ENCODE measurements at places on chromosomes 3 and 15.
A peak's percentile ranks its signal among the peaks of the same experiment; 100 is the strongest.

- DNase-seq: no peak
These were observed 790.5 kb downstream of the MCTP2 start for GRCh38 chr15:95021816-95022215.

DNA sequence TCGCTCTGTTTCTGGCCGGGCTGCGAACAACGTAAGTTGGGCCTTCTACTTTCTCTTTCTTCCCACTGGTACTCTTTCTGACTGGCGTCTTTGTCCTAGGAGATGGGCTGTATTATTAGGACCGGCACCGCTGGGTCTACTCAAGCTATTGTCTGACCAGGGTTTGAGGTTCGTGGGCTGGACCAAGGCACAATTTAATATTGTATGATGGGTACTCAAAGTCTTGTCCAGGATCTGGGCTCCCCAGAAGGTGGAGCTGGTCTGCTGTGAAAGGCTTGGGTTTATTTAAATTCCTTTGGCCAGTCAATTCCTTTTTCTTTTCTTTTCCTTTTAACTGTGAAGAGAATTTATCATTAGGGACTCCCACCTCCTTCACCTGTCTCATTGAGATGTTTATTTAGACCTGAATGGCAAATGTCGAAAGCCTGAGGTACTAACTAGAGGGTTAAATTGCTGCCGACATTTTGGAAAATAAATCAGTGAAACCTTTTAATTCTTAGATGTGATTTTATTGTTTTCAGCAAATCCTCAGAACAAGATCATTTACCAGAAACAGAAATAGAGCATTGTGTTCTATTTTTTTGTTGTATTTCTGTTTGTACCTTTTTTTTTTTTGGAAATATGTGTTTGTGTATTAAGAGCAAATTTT is 410 bp downstream of the LRRC49 start:
- no peak for DNase-seq

DNA sequence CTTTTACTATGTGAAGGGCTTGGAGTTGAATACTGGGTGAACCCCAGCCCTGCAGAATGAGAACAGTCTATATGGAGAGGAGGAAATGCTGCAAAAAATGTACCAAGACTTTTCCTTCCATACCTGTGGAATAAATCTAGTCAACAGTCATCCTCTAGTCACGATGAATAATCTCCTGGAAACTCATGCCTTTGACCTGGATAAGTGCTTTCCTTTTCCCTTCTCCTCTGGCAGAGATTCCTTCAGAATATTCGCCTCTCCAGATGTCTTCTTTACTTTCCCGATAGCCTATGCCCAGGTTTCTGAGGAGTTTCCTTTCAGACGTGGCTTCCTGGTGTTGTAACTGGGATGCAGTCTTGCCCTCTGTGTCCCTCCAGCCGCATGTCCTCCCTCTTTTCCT is 28.1 kb downstream of the CCNL1 start:
- DNase-seq: no peak

GRCh38 chr3:56926243-56926946 is 124.6 kb upstream of the ARHGEF3 start:
- no peak for DNase-seq

DNA sequence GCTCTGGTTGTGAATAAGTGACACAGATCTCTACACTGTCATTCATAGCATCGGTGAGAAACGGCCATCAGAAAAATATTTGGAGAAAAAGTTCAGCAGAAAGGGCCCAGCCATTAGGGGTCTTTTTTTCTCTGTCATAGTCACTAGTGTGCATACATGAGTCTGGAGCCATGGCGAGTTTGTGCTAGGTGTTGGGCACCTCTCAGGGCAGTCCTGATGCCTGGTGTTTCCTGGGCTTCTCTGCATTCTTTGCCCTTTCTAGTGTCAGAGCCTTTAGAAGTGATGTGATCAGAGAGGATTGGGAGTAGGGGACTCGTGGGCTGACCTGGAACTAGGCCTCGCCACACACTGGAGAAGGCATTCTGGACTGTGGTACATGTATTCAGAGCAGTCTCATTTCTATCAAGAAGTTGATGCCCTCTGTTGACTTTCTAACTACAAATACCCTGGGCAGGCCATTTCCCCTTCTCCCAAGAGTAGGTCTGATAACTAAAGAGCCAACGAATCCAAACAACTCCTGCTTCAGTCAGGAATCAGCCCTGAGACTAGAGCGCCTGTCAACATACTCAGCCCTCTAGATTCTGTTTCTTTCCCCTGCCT is 1.6 kb downstream of the KY start:
- DNase-seq: no peak

DNA sequence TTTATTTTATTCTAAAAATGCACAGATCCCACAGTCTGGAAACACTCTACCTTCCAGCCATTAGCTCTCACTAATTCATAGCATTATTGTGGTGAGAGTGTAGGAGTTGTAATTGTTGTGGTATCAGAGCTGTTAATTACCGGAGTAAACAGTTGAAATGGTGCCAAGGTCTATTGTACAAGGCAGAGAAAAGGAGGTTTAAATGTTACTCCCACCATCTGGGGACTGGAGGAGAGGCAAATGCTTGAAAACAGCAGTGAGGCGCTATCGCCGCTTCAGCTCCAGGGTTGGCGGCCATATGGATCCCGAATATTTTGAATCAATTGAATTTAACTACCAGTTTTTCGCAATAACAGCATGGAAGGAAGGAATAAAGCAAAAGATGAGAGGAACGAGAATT is 113.1 kb upstream of the C15orf61 start:
- no peak for DNase-seq

- no peak for DNase-seq
These were observed 106.5 kb upstream of the P2RY1 start for GRCh38 chr3:152728231-152728980.

GRCh38 chr3:103907567-103907966 is 1459.1 kb upstream of the ALCAM start:
- no peak for DNase-seq

- no peak for DNase-seq
These were observed 10.4 kb upstream of the ACAP2 start for GRCh38 chr3:195453236-195453635.

DNA sequence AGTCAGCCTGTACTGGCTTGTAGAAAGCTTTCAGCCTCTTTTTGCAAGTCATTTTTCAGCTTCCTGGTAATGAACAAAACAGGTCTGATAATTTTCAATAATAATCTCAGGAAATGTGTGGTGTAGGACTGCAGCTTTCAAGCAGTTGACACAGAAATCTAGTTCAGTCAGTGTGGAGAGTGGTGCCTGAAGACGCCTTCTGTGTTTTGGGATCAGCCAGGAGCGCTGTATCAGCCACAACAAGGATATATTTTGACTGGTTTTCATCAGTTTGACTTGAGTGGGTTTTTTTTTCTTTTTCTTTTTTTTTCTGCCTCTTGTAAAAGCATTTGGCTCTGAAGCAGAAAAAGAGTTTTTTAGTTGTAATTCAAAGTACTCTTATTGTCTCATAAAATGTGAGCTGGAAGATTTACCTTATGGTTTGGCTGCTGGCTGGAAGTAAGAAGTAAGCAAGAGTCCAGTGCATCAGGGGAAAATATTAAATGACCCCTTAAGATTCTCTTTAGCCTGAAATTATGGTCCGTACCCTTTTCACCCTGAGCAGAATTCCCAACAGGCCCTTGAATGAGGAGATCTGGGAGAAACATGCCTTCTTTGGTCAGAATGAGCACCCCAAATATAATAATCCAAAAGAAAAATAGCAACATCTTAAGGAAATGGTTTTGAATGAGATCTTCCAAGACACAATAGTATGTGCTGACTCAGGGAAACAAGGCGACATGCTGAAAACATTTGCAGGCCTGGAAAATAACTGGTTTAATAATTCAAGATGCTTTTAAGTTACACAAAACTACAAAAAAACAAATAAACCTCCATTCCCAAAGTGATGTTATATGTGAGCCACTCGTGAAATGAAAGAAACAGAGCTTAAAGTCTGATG is 332.7 kb upstream of the ADAMTS9 start:
- DNase-seq: no peak

DNA sequence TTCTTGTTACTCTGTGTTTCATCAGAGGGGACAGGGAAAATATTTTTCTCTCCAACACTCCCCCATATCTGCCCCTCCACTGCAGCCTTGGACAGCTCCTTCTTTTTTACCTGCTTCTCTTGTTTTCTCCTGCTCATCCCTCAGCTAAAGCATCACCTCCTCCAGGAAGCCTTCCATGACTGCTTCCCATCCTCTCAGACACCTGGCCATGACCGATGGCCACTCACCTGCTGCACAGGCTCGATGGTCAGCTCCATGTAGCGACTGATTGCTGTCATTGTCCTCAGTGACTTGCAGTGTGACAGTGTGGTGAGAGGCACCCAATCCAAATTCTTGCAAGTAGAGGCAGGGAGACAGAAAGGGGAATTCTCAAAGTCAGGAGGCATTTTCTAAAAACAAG is 22.5 kb downstream of the TMEM44 start:
- no peak for DNase-seq

DNA sequence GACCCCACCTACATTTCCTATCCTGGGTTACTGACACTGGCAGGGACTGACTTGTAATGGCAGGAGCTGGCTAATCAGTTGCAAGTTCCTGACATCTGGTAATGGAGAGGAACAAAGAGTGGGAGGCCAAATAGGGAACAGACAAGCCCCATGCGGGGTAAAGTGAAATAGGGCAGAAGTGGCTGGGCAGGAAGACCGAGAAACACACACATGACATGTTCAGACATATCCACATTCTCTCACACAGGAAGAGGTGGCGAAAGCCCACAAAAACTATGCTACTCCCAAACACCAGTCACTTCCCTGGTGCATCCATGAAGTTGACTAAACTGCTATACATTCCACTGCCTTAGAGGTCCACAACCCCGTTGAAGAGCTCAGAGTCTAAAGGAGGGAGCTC is 394.1 kb upstream of the TBL1XR1 start:
- no peak for DNase-seq

- DNase-seq: no peak
These were observed 14.5 kb upstream of the KBTBD12 start for GRCh38 chr3:127900536-127900935.

GRCh38 chr15:80328496-80328895 is 75.7 kb upstream of the ARNT2 start:
- DNase-seq: no peak

- no peak for DNase-seq
These were observed 56.4 kb downstream of the RPL39L start for GRCh38 chr3:187082758-187083375.

- DNase-seq: no peak
These were observed 555.4 kb upstream of the SGO1 start for GRCh38 chr3:20741381-20741780.

- no peak for DNase-seq
These were observed 724.6 kb upstream of the CBLB start for GRCh38 chr3:106593381-106593780.

- DNase-seq: no peak
These were observed 2.0 kb upstream of the RPUSD2 start for GRCh38 chr15:40567111-40567510.

GRCh38 chr3:108200578-108200977 is 21.6 kb downstream of the IFT57 start:
- DNase-seq: no peak

- DNase-seq: no peak
These were observed 104.5 kb downstream of the RPLP1 start for GRCh38 chr15:69557020-69557706.

DNA sequence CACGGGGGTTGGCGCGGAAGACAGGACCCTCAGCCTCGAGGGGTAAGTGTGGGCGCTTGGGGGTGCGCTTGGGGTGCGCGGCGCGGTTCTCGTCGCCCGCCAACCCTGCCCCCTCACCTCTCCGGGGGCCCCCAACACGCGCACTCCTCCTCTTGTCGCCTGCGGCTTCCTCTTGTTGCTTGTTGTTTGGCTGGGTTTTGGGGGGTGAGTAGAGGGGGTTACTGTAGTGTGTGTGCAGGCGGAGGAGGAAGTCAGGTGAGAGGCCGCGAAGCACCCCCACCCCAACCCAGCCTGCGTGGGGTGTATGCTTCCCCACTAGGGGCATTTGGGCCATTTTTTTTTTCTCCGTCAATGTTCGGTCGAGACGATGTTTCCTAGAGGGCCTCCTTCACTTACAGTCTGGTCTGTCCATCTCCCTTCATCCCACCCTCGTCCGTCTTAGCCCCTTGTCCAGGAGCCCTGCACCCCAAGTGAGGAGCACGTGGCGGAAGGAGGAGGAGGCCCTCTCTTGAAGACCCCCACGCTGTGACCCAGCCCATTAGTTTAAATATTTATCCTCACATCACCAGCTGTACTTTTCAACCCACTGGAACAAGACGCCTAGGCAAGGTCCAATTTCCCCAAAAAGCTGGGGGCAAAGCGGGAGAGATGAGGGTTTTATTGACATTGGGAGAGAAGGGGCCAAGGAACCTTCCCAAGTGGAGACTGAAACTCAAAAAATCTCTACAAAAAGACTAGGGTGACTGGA is 20.4 kb upstream of the SATB1 start:
- peak; percentile 66 for DNase-seq

DNA sequence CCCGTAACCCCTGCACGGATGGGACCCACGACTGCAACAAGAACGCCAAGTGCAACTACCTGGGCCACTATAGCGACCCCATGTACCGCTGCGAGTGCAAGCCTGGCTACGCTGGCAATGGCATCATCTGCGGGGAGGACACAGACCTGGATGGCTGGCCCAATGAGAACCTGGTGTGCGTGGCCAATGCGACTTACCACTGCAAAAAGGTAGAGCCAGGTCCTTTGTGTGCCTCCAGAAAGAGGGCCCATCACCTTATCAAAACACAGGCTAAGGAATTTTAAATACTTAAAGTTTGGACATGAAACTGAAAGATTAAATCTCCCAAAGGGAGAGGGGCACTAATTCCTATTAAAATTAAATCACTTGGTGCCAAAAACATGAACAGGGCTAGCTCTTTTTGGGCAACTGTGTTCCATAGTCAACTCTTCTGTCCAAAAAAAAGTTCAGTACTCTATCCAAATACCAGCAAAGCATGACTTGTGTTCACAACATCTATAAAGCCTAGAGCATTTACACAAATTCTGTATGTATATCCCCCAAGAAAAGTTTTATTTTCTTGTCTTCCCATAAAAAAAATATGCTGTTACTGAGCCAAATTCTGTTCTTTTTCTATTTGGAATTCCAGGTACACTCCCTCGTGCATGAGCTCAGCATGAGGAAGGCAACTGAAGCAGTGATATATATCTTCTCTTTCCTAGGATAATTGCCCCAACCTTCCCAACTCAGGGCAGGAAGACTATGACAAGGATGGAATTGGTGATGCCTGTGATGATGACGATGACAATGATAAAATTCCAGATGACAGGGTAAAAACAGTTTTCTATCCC is 9.2 kb downstream of the THBS1 start:
- no peak for DNase-seq

DNA sequence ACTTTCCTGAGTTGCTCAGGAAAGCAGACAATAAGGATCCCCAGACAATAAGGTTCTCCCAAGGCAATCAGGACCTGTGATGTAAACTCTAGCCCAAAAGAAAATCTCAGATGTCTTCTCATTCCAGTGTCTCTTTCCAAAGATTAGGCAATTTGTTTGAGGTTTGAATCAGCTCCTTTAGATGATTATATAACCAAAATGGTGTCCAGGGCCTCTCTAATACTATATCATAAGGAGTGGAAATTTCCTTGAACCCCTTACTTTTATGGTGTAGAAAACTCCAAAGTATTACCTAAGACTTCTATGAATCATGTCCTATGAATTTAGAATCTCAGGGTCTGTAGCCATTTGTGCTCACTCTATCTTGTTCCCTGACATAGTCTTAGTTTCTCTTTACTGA is 65.9 kb downstream of the GPR176 start:
- DNase-seq: no peak

All from stimulated activated CD8-positive, alpha-beta memory T cell treated with anti-CD3 and anti-CD28 coated beads, Interleukin-15, amount 100 ng/mL, for 4 hours (primary cell).